ENCODE measurements at places on chromosomes 1 and 21. TPM values are rescaled to one million over a fixed set of nuclear protein-coding genes. Genes with fewer than 3 reads are reported as not detected.

The DDR2 gene
- polyA plus RNA-seq, result 44.7 TPM

The VSIG8 gene
- polyA plus RNA-seq, result 0.10 TPM

- DNase-seq, result no peak
These were observed 1079.1 kb downstream of the ADGRL2 start for GRCh38 chr1:82879701-82880305.

DNA sequence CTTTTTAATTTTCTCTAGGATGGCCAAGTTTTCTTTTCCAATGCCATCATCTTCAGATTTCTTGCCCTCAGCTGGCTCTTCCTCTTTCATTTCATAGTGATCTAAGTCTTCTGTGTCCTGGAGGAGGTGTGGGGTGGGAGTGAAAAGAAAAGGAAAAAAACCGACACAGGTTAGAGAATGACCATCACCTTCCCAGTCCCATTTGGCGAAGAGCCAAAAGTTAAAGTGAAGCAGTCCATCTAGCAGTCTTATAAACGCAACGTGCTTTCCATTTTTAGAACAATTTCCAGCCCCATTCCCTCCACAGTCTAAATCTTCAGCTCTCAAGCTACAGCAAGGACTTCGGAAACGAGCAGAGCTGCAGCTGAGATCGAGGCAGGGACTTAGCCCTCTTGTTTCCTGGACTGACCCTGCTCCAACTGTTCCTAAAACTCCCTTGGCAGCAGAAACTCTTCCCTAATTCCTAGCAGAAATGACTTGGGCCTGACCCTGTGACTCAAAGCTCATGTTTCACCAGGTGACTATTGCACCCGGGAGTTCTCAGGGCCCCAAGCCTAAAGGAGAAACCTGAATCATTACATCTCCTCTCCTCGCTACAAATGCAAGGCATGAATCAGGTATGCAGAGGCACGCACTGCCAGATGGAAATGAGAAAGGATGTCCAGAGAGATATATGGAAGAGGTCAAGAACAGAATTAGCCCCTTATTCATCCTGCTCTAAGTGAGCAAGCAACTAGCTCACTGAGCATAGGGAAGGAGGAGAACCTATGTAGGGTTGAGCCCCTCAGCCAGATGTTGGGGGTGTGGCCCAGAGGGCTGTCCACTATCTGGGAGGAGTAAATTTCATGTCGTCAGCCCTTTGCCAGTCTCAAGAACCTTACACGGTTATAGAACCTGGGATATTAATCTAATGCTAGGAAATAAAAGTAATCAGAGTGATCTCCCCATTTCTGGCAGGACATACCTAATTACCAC, 5.1 kb downstream of the UBE2Q1 start:
- no peak for DNase-seq

GRCh38 chr1:42952303-42953001, 6.2 kb downstream of the SLC2A1 start:
- no peak for DNase-seq

DNA sequence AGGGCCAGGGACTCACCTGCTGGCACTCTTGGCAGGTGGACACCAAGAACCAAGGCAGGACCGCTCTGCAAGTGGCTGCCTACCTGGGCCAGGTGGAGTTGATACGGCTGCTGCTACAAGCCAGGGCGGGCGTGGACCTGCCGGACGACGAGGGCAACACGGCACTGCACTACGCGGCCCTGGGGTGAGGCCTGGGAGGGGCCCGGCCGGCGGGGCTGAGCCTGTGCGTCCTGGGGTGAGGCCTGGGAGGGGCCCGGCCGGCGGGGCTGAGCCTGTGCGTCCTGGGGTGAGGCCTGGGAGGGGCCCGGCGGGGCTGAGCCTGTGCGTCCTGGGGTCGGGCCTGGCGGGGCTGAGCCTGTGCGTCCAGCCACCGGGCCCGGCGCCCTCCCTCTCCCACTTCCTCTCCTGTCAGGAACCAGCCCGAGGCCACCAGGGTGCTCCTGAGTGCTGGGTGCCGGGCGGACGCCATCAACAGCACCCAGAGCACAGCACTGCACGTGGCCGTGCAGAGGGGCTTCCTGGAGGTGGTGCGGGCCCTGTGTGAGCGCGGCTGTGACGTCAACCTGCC, 4.6 kb upstream of the MMP23B start:
- peak; percentile 31 for DNase-seq

DNA sequence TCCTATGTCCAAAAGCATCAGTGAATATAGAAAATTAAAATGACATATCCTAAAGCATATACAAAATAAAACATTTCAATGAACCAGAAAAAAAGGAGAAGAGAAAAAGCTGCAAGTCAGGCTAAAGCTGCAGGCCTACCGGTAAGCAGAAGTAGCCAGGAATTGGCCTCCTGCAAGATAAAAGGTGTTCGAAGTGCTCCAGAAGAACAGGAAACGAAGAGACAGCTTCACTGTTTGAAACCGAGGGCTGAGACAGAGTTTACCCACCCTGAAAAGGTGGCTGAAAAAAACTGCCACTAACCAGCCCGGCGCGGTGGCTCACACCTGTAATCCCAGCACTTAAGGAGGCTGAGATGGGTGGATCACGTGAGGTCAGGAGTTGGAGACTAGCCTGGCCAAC, 37.4 kb downstream of the NSL1 start:
- no peak for DNase-seq

DNA sequence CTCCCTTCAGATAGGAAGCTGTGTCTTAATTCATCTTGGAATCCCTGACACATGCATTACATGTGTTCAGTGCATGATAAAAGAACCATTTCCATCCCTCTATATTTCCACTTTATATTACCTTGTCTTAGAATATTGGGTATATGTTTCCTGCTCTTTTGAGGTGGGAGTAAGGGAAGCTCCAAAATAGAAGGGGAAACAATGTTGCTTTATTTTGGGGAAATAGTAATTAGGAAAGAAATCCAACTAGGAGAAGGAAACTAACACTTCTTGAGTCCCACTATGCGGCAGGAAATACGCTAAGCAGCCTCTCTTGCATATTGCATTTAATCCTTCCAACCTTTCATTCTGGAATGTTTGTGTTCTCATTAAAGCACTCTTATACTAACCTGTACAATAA, 89.4 kb upstream of the VAV3 start:
- no peak for DNase-seq

DNA sequence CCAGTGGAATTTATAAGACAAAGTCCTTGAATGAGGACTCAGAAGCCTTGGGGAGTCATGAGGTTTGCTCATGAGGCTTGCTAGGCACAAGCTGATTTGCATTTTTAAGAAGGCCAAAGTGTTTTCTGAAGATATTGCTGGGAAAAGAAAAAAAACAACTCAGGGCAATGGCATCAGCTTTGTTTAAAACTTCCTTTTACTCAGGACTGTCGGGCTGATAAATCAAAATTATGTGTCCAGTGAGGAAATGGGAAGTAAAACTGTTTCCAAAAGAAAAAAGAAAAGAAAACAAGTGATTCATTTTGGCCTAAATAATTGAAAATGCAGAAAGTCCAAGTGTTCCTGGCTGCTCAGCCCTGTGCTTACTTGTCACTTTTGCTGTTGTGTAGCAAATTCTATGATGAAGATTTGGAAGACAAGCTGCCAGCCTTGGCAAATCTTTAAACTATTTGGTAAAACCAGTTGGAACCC, 282.4 kb downstream of the HLX start:
- DNase-seq, result no peak

The SPRR2E gene
- not detected for polyA plus RNA-seq

GRCh38 chr1:112504001-112504660, 4.6 kb upstream of the WNT2B start:
- no peak for DNase-seq

DNA sequence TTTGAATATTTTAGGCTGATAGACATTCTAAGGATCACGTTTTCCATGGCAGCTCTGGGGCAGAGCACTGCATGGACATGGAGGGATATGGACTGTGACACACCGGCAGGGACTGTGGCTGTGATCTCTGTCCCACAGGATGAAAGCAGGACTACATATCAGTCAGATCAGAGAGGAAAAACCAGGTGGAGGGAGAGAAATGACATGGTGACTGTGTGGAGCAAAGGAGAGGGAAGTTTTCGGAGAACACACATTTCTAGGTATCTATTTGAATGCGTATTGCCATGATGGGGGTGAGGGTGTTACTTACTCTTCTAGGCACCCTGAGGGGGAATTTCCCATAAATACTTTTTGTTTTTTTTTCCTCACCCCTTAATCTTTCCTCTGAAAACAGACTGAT, 3.2 kb upstream of the CD1C start:
- no peak for DNase-seq

DNA sequence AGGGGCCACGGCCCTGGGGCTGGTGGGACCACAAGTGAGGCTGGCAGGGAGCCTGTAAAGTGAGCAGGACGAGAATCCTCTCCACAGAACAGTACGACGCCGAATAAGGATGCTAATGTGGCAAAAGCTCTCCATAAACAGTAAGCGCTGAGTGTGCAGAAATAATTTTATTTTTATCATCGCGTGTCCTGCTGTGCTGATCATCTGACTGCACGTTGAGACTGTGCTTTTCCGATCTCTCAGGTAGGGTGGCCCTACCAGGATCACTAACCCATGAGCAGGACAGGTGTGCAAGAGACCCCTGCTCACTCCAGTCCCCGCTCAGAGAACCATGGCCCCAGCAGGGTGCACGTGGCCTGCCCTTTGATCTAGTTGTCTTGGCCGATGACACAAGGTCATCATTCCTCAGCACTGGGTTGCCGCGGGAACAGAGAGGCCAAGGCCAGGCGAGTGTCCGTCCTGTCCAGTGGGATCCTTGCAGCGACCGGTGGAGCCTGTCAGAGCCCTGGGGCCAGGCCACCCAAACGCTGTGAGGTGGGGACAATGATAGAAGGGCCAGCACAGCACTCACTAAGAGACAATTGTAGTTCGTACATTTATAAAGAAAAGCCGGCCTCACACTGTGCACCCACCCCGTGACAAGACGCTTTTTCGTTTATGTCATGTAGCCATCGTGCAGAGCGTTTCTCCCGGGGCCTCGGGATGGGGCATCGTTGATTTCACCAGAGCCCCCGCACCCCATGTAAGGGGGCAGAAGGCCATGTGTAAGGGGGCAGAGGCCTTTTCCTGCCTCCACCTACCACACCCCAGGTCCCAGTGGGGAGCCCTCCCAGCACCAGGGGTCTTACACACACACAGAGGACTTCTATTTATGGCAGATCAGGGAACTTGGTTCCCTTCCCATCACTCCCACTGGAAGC, 52.7 kb upstream of the ADARB1 start:
- no peak for DNase-seq

The LRRN2 gene
- polyA plus RNA-seq, result 2.0 TPM

The USH2A gene
- polyA plus RNA-seq, result 0.04 TPM

DNA sequence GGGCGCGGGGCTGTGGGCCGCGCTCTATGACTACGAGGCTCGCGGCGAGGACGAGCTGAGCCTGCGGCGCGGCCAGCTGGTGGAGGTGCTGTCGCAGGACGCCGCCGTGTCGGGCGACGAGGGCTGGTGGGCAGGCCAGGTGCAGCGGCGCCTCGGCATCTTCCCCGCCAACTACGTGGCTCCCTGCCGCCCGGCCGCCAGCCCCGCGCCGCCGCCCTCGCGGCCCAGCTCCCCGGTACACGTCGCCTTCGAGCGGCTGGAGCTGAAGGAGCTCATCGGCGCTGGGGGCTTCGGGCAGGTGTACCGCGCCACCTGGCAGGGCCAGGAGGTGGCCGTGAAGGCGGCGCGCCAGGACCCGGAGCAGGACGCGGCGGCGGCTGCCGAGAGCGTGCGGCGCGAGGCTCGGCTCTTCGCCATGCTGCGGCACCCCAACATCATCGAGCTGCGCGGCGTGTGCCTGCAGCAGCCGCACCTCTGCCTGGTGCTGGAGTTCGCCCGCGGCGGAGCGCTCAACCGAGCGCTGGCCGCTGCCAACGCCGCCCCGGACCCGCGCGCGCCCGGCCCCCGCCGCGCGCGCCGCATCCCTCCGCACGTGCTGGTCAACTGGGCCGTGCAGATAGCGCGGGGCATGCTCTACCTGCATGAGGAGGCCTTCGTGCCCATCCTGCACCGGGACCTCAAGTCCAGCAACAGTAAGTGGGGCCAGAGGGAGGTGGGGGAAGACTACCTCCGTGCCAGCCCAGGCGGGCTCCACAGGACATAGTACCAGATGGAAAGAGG, 808 bp downstream of the MAP3K21 start:
- DNase-seq, result peak; percentile 35

- DNase-seq, result no peak
These were observed 19.8 kb upstream of the ABCD3 start for GRCh38 chr1:94398356-94398755.

The S100A12 gene
- polyA plus RNA-seq, result 3.2 TPM

GRCh38 chr1:3670823-3671265, 18.5 kb downstream of the TP73 start:
- no peak for DNase-seq

- DNase-seq, result no peak
These were observed 135.1 kb downstream of the CHD1L start for GRCh38 chr1:147377263-147378246.

- DNase-seq, result no peak
These were observed 65.7 kb downstream of the TMCO4 start for GRCh38 chr1:19734056-19734455.

GRCh38 chr1:229666585-229666984, 40.5 kb downstream of the URB2 start:
- no peak for DNase-seq

DNA sequence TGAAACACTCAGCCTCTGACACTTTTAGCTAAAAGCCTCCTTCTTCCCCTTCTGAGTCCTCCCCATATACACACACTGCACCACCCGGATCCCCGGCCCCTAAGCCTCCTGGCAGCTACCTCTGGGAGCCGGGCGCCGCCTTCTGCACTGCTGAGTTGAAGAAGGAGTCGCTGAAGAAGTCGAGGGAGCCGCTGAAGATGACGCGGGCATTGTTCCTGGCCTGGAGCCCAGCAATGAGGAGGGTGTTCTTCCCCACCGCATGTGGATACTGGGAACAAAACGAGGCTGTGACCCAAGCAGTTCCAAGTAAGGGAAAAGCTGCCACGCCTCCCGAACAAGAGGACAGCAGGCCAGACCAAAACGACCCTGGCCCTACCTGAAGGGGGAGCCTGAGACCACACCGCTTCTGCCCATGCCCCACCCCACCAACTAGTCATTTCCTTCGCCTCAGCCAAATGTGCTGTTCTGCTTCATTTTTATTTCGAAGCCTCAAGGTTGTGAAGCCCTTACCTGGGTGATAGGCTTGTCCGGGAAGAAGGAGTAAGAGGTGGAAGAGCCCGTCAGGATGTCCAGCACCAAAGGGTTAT, 7.0 kb downstream of the DDOST start:
- DNase-seq, result no peak

The KIF21B gene
- 9.9 TPM for polyA plus RNA-seq

The GPR37L1 gene
- polyA plus RNA-seq, result 0.11 TPM

- DNase-seq, result no peak
These were observed 65.1 kb upstream of the JUN start for GRCh38 chr1:58848818-58849411.

- DNase-seq, result no peak
These were observed 13.3 kb upstream of the PLCH2 start for GRCh38 chr1:2462819-2463218.
